ENCODE measurements at places on chromosomes 4 and X. TPM values are rescaled to one million over a fixed set of nuclear protein-coding genes. Genes with fewer than 3 reads are reported as not detected.

The RNF150 gene
- 2.9 TPM for total RNA-seq

The AP1AR gene
- 17.6 TPM for total RNA-seq

The TMEM271 gene
- 0.05 TPM for total RNA-seq

The SRPK3 gene
- total RNA-seq: 0.61 TPM

The FAM236D gene
- total RNA-seq: not detected

The PCDH11X gene
- total RNA-seq: 0.14 TPM

The CNKSR2 gene
- total RNA-seq: 3.4 TPM

The NUP62CL gene
- 6.1 TPM for total RNA-seq

The KLHL34 gene
- 0.05 TPM for total RNA-seq

DNA sequence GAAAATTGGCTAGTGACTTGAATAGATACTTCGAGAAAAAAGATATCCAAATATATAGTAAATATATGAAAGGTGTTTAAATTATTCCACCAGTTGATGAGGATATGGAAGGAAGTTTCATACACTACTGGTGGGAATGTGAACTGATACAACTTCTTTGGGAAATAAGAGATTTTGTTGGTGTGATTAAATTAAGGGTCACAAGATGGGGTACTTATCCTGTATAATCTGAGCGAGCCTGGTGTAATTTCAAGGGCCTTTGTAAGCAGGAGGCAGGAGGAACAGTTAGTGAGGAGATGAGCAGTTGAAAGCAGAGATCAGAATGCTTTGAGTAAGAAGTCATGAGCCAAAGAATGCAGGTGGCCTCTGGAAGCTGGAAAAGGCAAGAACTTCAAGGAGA, 192.2 kb downstream of the KCTD8 start:
- H3K4me1 ChIP-seq: no peaks in the 10 kb centered on the region
- H3K27ac ChIP-seq: no peak overlapping the region
- H3K4me3 ChIP-seq: no peak overlapping the region

GRCh38 chrX:50769389-50770063, 44.5 kb downstream of the SHROOM4 start:
- no peaks in the 10 kb centered on the region for H3K27me3 ChIP-seq
- no peak for DNase-seq
- no peak overlapping the region for H3K4me3 ChIP-seq
- no peak overlapping the region for H3K27ac ChIP-seq

DNA sequence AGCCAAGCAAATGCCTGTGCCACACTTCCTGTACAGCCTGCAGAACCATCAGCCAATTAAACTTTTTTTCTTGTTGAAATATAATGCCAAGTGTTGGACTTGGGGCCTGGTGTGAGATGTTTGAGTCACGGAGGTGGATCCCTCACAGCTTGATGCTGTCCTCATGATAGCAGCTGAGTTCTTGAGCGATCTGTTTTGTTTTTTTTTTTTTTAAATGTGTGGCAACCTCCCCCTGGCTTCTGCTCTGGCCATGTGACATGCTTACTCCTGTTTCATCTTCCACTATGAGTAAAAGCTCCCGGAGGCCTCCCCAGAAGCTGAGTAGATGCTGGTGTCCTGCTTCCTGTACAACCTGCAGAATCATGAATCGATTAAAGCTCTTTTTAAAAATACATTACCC, 973.3 kb upstream of the FTHL17 start:
- H3K27ac ChIP-seq: no peak overlapping the region
- H3K4me3 ChIP-seq: no peak overlapping the region
- H3K4me1 ChIP-seq: no peaks in the 10 kb centered on the region
- H3K27me3 ChIP-seq: no peaks in the 10 kb centered on the region
- no peaks in the 10 kb centered on the region for H3K36me3 ChIP-seq

DNA sequence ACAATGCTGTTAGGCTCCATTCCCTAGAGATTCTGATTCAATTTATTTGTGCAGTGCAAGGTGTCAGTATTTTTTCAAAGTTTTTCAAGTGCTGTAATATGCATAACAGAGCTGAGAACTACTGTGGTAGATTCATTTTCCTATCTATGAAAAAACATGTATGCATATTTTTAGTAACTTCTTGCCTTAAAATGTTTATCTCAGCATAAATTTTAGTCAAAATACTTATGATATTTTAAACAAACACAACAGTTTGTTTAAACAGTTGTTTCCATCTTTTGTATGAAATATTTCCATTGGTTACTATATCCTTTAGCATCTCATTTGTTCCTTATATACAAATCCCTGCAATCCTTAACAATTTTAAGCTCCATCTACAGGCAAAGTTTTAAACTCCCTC, 624.8 kb upstream of the ADGRL3 start:
- no peak overlapping the region for H3K27ac ChIP-seq
- no peaks in the 10 kb centered on the region for H3K4me1 ChIP-seq
- H3K36me3 ChIP-seq: no peaks in the 10 kb centered on the region
- H3K4me3 ChIP-seq: no peak overlapping the region

DNA sequence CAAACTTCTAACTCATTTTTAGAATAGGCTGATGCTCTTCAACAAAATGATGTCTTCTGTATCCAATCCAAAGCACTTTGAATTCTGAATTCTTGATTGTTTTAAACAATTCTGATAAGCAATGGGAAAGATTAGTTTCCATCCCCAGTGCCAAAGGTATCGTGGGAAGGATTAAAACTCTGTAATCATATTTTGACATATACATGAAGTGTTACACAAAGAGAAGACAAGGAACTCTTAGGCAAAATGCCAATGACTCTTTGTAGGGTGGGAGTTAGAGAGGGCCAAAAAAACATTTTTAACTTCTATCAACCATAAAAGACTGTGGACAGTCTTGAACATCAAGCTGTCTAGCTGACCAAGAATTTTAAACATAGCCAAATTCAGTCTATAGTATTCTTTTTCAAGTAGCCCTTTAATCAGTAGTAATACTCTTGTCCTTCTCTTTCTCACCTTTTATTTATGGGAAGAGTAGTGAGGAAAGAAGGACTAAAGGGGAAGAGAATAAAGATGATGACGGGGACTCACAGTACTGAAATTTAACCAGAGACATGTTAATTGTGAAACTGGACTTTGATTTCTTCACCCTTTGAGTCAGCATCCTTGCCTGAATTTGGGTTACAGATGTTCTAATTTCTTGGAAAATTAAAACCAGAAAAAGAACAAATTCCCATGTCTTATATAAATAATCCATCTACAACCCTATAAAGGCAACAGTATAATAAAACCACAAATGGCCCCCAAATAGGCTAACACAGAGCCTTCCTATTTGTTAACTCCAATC, 51.8 kb upstream of the VEGFD start:
- no peaks in the 10 kb centered on the region for H3K27me3 ChIP-seq
- no peak overlapping the region for H3K4me3 ChIP-seq

GRCh38 chr4:99021386-99021785, 25.9 kb downstream of the METAP1 start:
- no peak overlapping the region for H3K27ac ChIP-seq
- H3K27me3 ChIP-seq: no peaks in the 10 kb centered on the region

DNA sequence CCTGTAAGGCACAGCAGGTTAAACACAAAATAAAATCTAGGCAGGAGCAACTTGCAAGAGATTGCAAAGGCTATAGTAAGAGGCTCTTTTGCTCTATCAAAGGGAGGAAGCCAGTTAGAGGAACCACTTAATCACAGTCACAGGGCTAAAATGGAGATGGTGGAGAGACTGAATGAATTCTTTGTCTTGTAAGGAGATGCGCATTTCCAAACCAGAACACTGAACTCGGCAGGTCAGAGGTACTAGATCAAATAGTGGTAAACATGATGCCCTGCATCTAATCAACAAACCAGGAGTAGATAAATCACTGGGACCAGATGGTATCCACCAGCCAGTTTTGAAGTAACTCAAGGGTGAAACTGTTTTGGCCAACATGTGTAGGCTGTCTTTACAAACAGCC, 55.8 kb downstream of the GPC4 start:
- DNase-seq: no peak
- no peak overlapping the region for H3K27ac ChIP-seq
- H3K4me1 ChIP-seq: no peaks in the 10 kb centered on the region
- H3K36me3 ChIP-seq: no peaks in the 10 kb centered on the region
- no peak overlapping the region for H3K4me3 ChIP-seq
- no peaks in the 10 kb centered on the region for H3K27me3 ChIP-seq

- H3K4me3 ChIP-seq: no peak overlapping the region
- H3K36me3 ChIP-seq: no peaks in the 10 kb centered on the region
- H3K27me3 ChIP-seq: no peaks in the 10 kb centered on the region
- no peak overlapping the region for H3K27ac ChIP-seq
- H3K4me1 ChIP-seq: no peaks in the 10 kb centered on the region
Observed at GRCh38 chr4:107468812-107469211, 251.2 kb downstream of the PAPSS1 start.

GRCh38 chrX:50978920-50979682, 68.6 kb downstream of the BMP15 start:
- no peaks in the 10 kb centered on the region for H3K4me1 ChIP-seq
- no peak overlapping the region for H3K27ac ChIP-seq
- H3K4me3 ChIP-seq: no peak overlapping the region
- peaks cover 2% of the 10 kb centered on the region for H3K27me3 ChIP-seq
- no peak for DNase-seq
- H3K36me3 ChIP-seq: no peaks in the 10 kb centered on the region

- DNase-seq: no peak
- H3K27me3 ChIP-seq: no peaks in the 10 kb centered on the region
- H3K4me1 ChIP-seq: no peaks in the 10 kb centered on the region
- H3K4me3 ChIP-seq: no peak overlapping the region
- no peak overlapping the region for H3K27ac ChIP-seq
Observed at GRCh38 chr4:6207602-6208001, 7.3 kb upstream of the JAKMIP1 start.

DNA sequence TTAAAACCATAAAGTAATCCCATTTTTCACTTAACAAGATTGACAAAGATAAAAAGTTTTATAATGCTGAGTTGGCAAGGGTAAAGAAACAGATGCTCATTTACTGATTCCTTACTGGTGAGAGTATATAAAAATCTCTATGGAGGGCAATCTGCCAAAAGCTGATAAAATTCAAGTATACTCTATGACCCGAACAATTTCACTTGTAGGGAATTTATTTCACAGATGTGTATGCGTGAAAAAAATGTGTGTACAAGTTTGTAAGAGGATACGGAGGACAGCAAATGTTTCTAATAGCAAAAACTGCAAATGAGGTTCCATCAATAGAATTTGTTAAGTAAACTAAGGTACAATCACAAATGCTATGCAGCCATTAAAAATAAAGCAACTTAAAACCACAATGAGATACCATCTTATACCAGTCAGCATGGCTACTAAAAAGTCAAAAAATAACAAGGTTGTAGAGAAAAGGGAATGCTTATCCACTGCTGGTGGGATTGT, 23.4 kb downstream of the DHX15 start:
- H3K27me3 ChIP-seq: no peaks in the 10 kb centered on the region
- H3K4me1 ChIP-seq: peaks cover 3% of the 10 kb centered on the region
- peaks cover 6% of the 10 kb centered on the region for H3K36me3 ChIP-seq
- DNase-seq: no peak
- no peak overlapping the region for H3K27ac ChIP-seq
- no peak overlapping the region for H3K4me3 ChIP-seq

DNA sequence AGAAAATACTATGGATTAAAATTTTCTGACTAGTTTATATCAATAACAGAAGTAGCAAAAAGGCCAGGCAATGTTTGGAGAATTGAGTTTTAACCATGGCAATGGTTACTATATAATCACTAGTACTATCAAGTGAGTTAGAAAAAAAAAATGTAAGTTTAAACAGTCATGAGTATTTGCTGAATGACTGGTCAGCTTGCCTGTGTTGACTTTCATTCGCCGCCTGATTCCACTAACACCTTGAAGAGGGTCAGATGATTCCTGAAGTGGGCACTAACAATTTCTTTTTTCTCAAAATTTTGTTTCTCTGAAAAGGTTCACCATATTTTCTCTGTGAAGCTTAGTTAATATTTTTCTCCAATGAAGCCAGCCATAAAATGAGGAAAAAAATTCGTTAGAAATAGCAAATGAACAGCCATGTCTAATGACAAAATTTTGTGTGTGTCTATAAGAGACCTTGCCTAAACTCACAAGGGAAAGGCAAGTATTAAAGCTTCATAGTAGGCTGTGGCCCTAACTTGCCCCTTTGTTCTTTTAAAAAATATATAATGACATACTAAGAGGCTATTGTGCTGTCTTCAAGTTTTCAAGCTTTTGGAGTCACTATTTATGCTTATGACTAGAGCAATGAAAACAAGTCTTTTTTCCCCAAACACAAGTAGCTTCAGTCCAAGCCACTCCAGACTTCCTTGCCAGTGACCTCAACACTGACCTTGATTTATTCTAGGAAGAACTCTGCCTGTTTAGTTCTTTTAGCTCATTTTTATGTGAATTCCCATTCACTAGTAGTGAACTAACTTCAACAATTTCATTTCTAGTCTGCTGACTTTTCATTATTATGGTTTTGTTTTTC, 18.4 kb upstream of the FHDC1 start:
- H3K4me3 ChIP-seq: no peak overlapping the region
- H3K4me1 ChIP-seq: no peaks in the 10 kb centered on the region
- no peaks in the 10 kb centered on the region for H3K27me3 ChIP-seq

DNA sequence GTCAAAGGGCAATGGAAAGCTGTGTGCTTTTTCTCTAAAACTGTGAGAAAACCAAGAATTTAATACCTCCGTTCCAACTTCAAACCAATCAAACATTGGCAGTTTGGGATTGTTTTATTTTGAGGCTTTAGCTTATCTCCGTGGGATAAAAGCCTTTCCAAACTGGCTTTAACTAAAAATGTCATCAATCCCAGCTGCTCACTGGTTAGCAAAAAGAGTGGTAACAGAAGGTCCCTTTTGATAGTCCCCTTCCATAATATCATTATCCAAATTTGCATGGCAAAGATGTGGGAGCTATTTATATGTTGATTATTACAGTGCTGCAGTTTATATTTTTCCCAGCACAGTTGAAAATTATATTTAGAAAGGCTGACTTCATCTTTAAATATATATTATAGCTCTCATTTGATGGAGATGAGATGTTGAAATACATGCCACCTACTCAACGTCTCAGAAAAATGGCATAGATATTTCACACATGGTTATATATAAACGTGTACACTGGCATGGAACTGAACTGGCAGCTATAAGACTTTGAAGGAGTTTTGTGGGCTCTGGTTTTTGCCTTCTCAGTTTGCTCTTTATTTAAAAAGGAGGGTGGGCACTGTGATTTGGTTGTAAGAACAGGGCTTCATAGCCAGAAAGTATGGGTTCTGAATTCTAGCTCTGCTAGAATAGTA, 707.1 kb upstream of the SLIT2 start:
- H3K27me3 ChIP-seq: no peaks in the 10 kb centered on the region
- no peak for DNase-seq
- no peaks in the 10 kb centered on the region for H3K36me3 ChIP-seq
- H3K27ac ChIP-seq: no peak overlapping the region
- no peak overlapping the region for H3K4me3 ChIP-seq

DNA sequence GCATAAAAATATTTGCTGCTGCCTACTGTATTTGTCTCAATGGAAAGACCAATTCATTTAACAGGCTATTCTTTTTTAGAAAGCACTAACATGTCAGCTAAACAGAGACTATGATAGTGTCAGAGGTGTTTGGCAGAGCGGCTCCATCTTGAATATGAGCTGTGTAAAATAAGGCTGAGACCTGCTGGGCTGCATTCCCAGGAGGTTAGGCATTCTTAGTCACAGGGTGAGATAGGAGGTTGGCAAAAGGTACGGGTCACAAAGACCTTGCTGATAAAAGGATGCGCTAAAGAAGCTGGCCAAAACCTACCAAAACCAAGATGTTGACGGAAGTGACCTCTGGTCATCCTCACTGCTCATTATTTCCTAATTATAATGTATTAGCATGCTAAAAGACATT, 41.8 kb downstream of the NPY5R start:
- H3K27ac ChIP-seq: no peak overlapping the region
- H3K4me3 ChIP-seq: no peak overlapping the region
- no peaks in the 10 kb centered on the region for H3K27me3 ChIP-seq
- H3K36me3 ChIP-seq: no peaks in the 10 kb centered on the region
- no peaks in the 10 kb centered on the region for H3K4me1 ChIP-seq

- no peaks in the 10 kb centered on the region for H3K27me3 ChIP-seq
- peaks cover 49% of the 10 kb centered on the region for H3K4me1 ChIP-seq
- H3K4me3 ChIP-seq: no peak overlapping the region
- H3K27ac ChIP-seq: no peak overlapping the region
Observed at GRCh38 chr4:10584042-10584441, 100.5 kb downstream of the CLNK start.
